Left kidney (tissue), 8 donors: ENCODE measurements at places on chromosomes 7 and 10.

DNA sequence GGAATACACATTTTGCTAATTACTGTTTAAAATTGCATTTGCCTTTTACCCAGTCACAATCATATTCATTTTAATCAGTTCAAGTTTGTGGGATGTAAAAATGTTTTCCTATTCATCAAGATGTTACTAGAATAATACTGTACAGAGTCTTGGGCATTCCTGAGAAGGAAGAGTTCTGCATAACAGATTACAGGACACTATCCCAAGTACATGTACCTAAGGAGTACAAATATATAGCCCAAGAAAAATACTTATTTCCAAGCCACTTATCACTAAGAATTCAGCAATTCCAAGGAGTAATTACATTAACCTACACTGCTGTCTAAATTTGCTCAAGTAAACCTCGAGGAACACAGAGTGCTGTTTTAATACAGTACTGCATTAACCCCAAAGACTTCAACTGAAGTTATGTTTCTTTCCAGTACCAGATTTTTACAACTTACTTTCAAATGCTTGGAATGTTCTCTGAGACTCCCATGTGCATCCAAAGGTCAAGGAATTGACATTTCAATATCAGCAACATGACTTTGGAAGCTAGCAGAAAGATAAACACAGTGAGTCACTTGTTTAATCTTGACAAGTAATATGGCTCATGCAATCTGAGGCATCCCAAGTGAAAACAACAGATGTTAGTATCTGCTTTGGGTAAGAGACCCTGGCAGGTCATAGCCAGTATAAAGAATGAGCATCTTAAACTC is 125.4 kb upstream of the BET1 start:
- no peak for DNase-seq

DNA sequence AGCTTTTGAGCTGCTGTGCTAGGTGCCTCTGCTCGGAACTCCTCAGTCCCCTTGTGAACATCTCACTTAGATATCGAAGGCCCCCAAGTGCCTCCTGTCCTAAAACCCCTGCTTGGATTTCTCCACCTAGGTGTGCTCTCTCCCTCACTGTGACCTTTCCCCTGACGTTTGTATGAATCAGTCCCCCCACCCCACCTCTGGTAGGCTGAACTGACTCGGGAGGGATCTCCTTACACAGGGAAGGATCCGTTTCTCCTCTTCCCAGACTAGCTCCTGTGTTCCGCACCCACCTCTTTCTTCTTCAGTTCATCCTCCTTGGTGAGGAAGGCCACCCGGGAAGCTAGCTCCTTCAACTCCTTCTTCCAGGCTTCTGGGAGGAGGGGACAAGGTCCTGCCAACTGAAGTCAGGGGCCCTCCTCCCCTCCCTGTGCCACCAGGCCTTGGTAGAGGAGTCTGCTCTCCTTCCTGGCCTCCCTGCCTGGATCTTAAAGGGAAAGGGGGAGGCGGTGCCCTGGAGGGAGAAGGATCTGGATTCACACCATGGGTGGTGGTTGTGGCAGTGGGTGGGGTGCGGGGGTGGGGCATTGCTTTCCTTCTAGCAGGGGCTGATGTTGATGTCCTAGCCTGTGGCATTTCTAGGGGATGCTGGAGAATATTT is 6.8 kb downstream of the TBATA start:
- DNase-seq, result no peak

DNA sequence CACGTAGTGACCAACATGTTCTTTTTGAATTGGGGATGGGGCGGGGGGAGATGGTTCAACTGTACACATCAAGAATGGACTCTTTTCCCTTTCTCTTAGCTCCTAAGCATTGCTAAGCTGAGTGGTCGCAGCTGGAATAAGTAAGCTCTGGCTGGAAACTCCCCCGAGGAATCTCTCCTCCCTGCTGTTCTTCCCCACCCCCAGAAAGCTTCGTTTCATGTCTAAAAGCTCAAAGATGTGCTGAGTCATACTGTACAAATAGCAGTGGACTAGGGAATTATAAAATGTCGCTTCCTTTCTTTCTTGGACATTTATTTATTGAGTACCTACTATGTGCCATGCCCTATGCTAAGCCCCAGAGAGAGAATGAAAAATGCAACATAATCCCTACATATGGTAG is 191.1 kb upstream of the ADO start:
- peak; percentile 64 for DNase-seq

GRCh38 chr10:107163076-107163855 is 1.2 kb downstream of the SORCS1 start:
- DNase-seq, result no peak

DNA sequence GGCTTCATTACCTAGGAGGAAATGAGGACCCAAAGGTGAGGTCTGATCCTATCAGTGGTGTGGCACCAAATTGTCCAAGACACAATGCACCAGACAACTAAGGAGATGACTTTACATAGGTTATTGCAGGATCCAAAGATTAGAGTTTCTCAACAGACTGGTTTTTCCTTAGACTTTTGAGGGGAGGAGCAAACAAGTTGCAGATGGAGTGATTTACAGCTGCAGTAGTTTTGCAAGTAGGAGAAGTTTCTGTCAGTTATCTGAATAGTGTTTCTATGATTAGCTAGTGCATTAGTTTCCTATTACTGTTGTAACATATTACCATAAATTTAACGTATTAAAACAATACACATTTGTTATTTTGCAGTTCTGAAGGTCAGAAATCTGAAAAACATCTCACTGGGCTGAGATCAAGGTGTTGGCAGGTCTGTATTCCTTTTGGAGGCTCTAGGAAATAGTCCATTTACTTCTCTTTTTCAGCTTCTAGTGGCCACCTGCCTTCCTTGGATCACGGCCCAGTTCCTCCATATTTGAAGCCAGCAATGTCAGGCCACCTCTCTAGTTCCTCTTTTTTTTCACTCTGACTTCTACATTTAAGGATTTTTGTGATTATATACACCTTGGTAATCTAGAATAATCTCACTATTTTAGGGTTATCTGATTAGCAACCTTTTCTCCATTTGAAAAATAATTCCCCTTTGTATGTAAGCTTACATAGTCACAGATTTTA is 994.9 kb downstream of the REEP3 start:
- no peak for DNase-seq

DNA sequence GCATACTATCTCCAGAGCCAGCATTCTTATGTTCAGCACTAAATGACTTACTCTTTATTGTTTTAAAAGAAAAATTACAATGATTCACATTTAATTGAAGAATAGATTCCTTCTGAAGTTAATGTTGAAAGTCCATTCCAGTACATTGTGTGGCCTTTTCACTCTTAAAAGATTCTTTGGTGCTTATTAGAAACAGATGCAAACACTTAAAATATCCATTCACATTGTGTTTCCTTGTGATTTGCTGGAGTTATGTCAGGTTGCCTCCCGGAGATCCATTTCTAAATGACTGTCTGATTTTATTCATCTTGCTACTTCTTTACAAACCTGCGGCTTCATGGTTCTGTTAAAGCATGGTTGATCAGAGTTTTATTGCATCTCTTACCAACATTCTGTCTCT is 152.8 kb downstream of the FOXP2 start:
- DNase-seq, result no peak

DNA sequence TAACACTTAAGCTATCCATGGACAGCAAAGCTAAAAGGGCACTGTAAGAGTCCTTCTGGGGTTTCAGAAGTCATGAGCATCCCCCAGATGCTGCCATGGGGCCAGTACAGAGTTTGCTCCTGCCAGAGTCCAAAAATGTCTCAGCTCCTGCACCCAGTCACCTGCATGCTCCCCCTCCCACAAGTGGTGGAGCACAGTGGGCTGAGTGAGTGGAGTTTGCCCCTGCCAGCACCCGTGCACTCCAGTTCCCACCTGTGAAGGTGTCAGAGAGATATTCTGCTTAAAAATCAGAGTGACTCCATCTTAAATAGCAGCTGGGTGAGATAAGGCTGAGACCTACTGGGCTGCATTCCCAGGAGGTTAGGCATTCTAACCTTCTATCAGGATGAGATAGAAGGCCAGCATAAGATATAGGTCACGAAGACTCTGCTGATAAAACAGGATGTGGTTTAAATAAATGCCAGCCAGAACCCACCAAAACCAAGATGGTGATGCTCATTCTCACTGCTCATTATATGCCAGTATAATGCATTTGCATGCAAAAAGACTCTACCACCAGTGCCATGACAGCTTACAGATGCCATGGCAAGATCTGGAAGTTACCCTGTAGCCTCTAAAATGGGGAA is 140.1 kb upstream of the ZNF92 start:
- DNase-seq, result no peak

- peak; percentile 27 for DNase-seq
Measured at GRCh38 chr7:87926581-87927461, 7.2 kb upstream of the ADAM22 start.

DNA sequence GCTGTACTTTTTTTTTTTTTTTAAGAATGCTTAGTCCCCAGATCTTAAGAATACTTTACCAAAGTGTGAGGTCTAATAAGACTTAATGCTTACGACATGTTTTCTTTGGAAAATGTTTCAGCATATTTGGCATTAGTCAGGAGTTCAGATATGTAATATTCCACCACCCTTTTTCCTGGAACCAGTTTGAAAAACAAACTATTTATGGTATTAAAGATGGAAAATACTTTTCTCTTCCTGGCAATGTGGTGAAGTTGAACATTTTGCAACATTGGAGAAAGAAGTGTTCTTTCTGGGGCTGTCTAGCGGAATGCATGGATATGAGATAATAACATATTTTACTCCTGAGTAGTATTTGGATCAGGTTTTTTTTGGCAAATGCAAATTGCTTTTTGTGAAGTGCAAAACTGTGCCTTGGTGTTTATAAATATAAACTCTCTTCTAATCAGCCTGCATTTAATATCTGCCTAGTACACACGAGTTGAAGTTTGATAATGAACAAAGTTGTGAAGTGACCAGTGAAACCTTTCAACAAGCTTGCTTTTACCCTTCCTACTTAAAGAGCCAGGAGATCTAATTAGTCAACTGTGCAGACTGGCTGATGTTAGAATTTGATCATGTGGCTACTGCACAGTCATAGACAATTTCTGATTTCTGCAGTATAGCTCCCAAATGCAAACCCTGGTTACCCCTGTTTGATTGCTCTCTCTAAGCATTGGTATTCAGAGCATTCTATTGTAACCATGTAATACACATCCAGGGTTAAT is 20.9 kb downstream of the MAP3K8 start:
- no peak for DNase-seq

DNA sequence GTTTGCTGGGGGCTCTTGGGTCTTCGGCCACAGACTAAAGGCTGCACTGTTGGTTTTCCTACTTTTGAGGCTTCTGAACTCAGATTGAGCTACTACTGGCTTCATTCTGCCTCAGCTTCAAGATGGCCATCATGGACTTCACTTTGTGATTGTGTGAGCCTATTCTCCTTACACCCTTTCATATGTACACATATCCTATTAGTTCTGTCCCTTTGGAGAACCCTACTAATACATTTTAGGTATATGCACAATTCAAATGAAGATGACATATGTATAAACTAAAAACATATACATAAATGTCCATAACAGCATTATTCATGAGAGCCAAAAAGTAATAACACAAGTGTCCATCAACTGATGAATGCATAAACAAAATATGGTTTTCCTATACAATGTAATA is 75.7 kb downstream of the GPR37 start:
- no peak for DNase-seq

DNA sequence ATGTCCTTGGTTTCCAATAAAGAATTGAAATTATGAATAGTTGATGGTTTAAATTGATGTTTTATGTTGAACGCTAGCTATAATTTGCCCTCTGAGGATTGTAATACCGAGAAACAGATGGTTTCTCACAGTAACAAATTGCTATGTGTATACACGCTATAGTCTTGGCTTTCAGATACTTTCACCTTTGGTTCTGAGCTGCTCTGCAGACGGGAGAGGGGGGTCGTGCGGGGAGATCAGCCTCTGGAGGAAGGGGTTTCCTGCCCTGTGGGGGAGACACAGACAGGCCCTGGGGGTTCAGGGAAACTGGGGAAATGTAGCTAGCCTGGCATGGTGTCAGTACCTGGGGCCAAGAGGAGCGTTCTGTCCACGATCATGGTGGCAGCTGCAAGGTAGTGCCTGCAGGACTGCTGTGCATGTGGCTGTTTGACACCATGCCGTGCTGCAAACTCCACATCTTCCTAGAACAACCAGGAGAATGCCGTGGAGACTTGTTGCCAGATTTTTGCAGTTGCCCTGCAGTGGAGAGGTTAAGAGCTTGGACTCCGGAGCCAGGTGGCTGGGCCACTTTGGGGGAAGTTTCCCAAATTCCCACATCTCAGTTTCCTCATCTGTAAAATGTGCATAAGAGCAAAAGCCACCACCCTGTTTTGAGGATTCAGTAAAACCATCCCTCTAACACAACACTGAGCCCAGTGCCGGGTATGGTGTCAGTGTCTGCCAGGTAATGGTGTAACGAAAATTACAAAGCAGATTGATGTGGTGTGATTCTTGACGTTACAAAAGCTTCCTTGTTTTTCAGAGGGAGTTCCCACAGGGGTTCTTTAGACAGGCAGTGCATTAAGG is 167.9 kb downstream of the CUX1 start:
- no peak for DNase-seq
